ENCODE measurements at places on chromosomes 7 and 10.

- DNase-seq, result no peak
Measured at GRCh38 chr10:132365102-132365501, 31.9 kb upstream of the PWWP2B start.

- no peak for DNase-seq
Measured at GRCh38 chr10:34869135-34869836, 54.2 kb upstream of the PARD3 start.

DNA sequence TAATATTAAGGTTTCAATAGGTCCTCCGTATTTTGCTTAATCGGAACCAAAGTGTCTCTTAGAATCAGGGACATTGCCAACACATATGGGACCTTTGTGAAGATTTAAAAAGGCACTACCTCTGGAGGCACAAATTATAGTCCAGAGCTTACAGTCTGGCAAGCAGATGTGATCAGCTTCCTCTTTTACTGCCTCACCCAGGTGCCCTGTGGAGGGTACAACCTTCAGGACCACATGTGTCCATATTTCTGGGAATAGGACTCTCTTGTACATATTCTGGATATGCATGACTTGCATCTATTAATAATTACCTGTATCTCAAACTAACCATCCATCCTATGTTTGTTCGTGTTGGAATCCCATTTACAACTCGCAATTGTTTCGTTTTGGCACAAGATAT lies 60.0 kb downstream of the HGF start:
- no peak for DNase-seq

DNA sequence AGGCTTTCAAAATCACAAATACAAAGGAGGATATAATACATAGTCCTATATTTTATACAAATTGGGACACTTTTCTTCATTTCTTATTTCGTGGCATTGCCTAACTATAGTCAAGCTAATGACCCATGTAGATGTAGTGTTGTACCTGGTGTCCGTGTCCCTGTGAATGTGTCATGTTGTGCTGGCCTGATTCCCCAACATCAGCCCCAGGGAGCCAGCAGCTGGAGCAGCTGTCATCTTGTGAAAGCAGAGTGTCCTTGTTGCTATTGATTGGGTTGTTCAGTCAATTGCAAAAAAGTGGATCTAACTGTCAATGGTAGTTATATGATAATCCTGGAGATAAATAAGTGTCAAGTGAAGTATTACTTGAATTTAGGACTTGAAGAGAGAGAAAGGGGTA lies 86.3 kb downstream of the KAT6B start:
- no peak for DNase-seq

- DNase-seq, result no peak
Measured at GRCh38 chr10:43036481-43037428, 40.1 kb upstream of the RET start.

- DNase-seq, result peak; percentile 87
Measured at GRCh38 chr7:141014524-141015395, at the start of gene MRPS33. Gene MRPS33, minus strand, starts transcription at chr7:141014952. Its CDS starts 4,319 bp downstream, at chr7:141010633.

DNA sequence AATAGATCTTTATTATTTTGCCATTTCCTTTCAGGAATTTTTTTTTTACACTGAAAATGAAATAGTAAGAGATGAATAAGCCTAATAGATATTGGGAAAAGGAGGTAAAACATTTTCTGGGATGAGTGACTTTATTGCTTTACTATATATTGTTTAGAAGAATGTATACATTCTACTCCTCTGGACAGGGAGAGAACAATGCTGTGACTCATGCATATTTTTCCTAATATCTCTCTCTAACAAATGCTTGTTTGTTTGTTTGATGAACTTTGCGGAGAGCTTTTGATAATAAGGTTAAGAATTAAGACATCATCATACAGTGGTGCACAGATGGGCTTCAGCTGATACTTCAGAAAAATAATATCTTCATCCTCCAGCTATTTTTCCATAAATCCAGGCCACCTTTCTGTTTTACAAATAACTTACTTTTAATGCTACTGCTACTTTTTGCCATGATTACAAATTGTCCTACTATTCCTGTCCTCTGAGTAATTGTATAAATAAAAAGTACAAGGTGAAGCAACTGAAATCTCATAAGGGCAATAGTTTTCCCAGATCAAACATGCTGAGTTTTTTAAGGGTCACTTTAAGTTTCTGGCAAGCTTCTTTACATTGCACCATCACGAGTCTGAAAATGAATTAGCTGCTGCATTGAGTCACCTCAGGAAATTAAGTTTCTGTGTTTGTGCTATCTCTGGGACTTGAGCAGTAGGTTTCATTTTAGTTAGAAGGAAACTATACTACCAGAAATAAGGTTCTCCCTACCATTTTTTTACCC lies 207.3 kb upstream of the POT1 start:
- DNase-seq, result no peak

- no peak for DNase-seq
Measured at GRCh38 chr10:32139223-32140073, 83.2 kb upstream of the KIF5B start.

DNA sequence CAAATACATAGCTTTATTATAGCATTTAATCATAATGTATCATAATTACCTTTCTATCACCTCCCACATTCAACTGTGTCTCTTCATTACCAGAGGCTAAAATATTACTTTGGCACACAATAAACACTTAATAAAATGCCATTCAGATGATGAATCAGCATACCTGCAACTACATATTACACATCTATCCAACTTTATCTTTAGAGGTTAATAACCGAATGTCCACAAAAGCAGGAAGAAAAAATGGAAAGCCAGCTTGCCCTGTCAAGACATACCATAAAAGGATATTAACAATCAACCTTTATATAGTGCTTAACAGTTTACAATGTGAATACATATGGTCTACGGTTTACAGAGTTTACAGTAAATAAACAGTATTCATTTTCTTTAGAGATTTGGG lies 12.7 kb downstream of the CACUL1 start:
- DNase-seq, result no peak

DNA sequence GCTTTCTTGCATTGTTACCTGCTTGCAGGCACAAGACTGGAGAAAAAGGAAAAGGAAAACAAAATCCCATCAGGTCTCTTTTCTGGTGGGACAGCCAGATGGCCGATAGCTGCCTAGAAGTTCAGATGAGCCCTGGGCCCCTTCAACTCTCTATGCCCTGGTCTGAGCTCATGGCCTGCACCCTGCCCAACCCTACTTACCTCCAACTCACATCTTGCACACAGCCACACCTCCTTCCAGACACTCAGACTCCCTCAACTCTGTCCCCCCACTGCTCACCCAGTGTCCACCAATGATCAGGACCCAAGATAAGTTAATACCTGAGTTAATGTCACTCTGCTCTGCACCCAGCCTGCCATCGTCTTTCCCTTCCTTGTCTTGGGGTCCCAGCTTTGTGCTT lies 10.9 kb downstream of the RBP3 start:
- DNase-seq, result no peak

DNA sequence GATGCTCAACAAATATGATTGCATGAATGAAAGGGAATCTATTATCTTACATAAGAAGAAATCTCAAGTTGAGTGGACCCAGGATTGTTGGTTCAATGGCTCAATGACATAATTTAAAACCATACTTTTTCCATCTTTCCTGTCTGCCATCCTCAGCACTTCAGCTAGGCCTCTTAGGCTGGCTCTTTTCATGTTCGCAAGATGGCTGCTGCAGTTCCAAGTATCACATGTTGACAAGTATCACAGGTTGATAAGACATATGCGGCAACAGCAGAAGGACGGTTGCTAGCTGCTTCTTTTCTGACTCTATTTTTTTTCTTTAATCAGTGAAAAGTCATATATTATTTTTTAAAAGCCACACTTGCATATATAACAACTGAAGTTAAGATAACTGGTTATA lies 79.0 kb upstream of the CDK6 start:
- no peak for DNase-seq

- DNase-seq, result no peak
Measured at GRCh38 chr7:51035716-51036115, 253.0 kb upstream of the GRB10 start.

DNA sequence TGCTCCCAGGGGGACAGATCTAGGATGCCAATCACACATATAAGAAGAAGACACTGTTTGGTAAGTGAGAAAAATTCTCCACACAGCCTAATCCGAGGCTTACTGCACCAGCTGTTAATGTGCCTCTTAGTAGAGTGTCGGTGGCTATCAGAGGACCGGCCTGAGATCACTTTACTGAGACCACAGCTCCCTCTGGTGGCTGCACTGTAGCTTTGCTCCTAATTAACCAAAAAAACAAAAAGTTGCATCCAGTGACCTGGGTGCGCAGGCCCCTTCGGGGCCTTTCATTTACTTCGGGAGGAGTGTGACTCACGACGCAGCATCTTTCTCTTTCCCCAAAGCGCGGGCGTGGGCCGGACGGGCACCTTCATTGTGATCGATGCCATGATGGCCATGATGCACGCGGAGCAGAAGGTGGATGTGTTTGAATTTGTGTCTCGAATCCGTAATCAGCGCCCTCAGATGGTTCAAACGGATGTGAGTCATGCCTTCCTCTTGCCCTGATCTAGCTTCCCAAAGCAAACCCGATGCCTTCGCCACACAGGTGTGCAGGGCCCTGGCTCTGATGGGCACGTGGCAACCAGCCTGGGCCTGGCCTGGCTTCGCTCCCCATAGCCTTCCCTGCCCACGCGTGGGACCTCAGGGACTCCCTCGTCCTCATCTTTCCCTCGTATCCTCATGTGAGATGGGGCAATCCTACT lies 56.7 kb downstream of the MKI67 start:
- DNase-seq, result peak; percentile 76

DNA sequence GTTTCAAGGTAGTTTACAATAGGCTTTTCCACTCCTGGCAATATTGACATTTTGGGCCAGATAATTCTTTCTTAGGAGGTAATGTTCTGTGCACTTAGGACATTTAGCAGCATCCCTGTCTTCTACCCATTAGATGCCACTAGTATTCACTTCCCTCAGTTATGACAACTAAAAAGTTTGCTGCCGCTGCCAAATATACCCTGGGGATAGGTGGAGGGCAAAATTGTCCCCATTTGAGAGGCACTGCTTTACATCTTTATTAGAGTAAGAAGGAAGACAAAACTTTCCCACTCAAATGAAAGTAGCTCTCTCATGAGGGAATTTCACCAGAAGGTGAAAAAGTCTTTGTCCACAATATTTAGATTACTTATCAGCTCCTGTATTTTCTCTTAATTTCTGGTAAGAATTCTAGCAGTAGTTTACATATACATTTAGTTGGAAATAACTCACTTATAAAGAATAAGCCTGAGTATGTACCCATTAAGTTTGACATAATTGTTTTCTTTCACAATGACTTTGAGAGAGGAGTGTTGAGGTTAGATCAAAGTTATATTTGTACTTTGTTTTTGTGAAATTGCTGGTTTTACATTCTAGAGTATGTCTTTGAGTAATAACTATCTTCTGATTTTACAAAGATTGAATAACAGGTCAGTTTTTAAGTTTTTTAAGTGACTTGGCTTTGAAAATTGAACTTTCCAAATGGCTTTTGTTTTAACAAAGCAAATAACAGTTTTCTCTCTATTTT lies 46.0 kb downstream of the HELLS start:
- DNase-seq, result no peak

DNA sequence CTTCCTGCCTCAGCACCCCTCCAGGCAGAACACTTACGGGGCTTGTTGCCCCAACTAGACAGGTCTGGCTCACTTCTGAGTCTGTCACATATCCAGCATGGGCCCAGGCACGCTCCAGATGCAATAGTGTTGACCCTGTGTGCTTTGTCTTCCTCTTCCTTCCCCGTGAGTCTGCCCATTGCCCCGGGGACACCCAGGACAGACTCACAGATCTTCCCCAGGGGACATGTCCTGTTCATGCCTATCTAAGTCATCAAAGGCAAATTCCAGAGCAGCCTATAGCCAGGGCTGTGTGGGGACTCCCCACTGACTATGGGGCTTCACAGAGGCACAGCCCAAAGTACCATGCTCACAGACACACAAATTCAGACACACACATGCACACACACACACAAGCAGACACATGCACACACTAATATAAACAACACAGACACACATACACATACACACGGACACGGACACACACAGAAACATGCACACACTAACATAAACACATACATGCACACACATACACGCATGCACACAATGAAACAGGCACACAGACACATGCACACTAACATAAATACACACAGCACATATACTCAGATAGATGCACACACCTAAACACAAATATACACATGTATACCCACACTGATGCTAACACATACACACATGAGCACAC lies 175.8 kb downstream of the KCNMA1 start:
- no peak for DNase-seq

GRCh38 chr7:155568333-155568660 lies 21.9 kb upstream of the CNPY1 start:
- DNase-seq, result no peak

DNA sequence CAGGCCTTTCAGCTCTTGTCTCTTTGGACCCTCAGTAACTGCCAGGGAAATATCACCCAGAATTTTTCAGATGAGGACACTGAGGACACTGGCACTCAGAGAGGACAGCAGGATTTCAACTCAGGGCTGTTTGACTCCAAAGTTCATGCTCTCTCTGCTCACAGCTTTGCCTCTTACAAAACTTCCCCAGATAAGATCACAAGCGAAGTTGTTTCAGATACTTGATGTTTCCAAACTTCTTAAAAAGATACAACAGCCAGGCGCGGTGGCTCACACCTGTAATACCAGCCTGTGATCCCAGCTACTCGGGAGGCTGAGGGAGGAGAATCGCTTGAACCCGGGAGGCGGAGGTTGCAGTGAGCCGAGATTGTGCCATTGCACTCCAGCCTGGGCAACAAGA lies 32.4 kb upstream of the ZRANB1 start:
- DNase-seq, result no peak

DNA sequence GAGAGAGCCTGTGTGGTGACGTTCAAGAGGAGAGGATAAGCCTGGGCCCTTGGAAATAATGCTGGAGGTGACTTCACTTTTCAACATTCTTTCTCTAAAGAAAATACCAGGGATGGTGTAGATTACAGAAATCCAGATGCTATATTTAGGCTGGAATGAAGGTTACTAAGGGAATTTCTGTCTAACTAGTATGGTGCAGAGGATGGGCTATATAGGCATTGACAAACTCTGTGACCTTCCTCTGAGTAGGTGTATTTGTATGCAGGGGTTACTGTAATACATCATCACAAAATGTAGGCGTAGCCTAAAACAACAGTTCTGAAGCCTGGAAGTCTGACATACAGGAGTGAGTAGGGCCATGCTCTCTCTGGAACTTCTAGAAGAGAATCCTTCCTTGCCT lies 155.3 kb upstream of the INHBA start:
- no peak for DNase-seq

DNA sequence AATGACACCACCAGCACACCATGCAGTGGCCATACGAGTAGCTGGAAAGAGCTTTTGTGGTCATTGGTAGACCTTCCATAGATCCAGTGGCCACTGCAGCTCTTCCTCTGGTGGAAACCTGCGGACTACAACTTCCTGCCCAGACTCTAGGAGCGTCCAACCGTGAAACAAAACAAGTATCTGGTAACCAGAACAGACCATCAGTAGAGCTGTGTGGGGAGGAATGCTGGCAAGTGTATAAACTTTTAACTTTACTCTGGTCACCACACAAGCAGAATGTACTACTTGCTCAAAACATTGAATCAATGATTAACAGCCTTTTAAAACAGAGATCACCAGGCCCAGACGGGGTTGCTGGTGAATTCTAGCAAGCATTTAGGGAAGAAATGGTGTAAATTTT lies 154.7 kb upstream of the DGKB start:
- DNase-seq, result no peak
